ENCODE measurements at places on chromosomes 1 and 21.

- DNase-seq: peak; percentile 3
Measured at GRCh38 chr21:18153063-18153462, 91.6 kb upstream of the CHODL start.

DNA sequence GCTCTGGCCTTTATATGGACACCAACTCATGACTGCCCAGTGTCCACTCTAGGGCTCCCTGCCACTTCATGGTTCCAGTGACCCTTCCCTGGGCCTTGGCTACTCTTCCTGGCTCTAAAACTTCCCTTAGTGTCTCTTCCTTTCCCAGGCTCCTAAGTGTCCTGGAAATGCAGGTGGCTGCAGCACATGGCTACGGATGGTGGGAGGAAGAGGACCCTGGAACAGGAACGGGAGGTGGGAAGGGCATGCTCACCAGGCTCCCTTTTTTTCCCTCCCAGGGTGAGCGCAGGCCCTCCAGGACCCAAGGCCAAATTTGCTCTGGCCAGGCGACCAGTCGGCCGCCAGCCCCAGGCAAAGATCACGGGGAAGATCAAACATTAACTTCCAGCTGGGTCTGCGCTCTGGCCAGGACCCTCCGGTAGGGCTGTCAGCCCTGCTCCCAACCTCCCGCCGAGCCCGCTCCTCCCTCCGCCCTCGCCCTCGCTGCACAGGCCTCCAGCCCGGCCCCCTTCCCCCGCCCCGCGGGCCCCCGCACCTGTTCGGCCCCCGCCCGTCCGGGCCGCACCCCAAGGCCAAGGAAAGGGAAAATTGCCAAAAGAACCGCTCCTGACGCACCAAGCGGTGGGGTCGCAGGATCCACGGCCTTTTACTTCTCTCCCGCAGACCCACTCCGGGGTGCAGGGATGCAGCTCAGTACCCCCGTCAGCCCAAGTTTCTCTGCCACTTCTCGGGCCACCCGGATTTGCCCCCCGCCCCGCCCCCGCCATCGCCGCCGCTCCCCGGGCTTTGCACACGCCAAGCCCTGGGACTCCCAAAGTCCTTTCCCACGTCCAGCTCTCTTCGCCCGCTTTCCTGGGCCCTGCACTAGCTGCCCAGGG, 894 bp downstream of the TCEA3 start:
- no peak for DNase-seq

DNA sequence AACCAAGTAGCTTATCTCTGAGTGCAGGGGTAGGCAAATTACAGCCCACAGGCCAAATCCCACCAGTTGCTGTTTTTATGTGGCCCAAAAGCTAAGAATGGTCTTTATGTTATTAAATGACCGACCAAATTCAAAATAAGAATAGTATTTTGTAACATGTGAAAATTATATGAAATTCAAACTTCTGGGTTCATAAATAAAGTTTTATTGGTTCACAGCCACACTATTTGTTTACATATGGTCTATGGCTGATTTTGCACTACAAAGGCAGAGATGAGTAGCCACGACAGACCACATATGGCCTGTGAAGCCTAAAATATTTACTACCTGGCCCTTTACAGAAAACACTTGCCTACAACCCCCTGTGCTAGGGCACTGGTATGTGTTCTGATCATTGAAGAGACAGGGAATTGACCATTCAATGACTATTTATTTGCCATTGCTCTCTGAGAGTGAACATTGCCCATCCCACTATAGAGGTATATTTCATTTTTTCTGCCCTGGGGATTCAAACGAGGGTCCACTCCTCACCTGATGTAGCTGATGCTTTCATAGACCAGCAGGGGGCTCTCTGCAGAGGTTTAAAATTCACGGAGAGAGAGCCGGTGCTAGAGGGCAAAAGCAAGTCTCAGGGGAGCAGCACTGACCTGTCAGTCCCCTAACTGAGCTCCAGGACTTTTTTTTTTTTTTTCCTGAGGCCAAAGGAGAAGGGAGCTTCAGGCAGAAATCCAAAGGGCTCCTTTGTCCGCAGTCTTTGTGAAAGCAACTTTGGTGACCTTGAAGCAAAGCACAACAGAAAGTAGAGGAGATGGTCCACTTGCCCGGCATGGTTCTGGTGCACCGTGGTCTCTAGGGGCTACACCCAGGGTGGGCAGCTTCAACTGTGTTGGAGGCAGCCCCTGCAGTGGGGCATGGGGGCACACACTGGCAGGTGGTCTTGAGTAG, 7.3 kb upstream of the GNL2 start:
- DNase-seq: peak; percentile 37

- no peak for DNase-seq
Measured at GRCh38 chr1:118254001-118254400, 69.0 kb upstream of the SPAG17 start.

DNA sequence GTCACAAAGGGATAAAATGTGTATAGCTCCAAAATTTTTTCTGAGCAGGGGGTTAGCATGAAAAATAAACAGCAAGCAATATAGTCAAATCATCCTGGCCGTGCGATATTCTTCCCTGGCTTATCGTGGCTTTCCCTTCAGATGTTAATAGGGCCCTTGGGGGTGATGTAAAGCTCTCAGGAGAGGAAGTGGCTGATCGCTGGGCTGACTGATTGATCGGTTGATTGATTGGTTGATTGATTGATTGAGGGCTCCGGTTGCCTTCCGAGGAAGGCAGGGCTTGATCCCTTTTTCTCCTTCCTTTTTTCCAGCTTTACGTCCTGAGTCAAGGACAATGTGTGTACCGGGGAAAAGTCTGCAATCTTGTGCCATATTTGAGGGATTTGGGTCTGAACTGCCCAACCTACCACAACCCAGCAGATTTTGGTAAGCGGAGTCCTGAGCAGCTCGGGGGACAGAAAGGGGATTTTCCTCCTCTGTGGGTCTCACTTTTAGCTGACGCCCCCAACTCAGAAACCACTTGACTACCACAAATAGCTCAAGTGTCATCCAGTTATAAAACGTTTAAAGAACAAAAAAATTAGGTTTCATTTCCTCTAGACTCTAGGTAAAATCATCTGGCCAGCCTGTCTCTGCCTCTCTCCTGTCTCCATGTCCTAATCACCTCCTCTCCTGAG, 29.5 kb downstream of the TFF3 start:
- no peak for DNase-seq

DNA sequence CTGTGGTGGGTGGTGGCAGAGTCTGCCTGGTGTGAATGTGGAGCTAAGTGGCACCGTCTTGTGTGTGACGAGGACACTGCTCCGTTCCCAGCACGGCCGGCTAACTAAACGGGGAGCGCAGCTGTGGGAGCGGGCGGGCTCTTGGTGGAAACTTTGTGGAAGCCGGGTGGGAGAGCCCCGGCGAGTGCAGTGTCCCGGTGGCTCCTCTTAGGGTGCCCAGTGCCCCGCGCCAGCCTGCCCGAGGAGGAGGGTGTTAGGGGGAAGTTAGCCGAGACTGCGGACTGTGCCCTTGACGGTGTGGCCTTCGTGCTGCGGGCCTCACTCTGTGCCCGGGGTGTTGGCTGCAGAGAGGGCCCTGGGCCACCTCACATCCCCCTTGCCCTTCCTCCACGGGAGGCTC, 9.9 kb downstream of the PEX10 start:
- DNase-seq: no peak

- peak; percentile 29 for DNase-seq
Measured at GRCh38 chr1:235326719-235327558, 1.0 kb downstream of the ARID4B start.

- peak; percentile 89 for DNase-seq
Measured at GRCh38 chr1:168112673-168113305, 23.9 kb downstream of the GPR161 start.

DNA sequence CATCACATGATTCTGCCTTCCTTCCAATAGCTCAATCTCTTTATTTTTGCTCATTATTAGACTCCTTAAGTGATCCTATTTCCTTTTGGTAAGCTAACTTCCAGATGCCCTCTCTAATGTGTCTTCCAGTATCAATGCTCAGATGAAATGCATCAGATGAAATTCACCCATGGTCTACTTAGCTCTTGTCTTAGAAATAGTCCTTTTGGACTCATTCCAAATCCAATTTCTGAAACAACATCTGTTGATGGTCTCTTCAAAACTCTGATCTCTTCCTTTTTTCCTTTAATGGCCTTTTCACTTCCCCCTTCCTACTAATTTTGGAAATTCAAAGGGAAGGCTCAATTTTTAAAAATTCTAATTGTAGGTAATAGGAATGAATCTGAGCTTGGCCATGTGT, 81.1 kb upstream of the GREM2 start:
- no peak for DNase-seq

DNA sequence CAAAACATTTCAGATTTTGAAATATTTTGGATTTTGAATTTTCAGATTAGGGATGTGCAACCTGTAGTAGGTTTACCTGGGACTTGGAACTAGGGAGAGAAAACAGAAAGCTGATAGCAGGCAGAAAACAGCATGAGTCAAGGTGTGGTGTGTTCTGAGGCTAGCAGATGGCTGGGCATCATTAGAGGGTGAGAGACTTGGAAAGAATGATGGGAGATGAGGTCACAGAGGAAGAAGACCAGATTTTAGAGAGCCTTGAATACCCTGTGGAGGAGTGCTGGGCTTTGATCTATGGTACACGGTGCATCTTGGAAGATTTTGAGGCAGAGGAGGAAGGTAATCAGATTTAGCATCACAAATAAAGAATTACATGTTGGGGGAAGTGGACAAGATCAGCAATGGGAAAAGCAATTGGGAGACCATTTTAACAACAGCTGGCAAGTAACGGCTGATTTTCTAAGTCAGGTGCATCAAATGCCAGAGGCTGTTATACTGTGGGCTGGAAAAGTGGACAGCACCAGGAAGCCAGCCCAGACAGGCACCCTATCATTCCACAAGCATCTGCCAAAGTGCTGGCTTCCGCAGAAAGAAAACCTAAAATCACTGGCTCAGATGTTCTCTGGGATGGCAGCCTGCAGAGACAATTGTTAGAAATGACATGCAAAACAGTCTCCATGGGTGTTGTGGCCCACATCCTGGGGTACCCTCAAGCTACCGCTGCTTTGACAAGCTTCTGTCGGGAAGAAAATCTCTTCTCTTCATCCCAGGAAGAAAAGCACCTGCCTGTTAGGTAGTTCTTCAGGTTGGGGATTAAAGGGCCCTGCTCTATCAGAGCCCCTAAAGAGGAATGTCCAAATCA, 30.9 kb upstream of the CAMK1G start:
- no peak for DNase-seq

GRCh38 chr21:32336711-32337110, 38.1 kb downstream of the MRAP start:
- DNase-seq: peak; percentile 63

DNA sequence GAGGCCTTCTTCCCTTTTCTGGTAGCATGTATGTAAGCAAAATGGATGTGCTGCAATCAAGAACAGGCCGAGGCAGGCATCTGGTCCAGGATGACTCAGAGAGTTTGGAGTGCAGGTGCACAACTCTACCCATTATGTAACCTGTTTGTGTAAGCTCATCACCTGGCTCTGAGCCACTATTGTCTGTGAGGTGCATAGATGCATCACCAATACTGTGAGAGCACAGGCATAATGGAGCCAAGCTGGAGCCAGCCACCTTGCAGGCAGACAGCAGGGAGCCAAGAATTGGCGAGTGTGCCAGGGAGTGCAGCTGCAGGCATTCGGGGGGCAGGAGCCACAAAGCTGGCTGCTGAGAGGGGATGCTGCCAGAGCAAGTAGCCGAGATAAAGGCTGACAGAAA, 549.9 kb upstream of the RGS18 start:
- DNase-seq: no peak

- no peak for DNase-seq
Measured at GRCh38 chr1:8747879-8748825, 69.3 kb downstream of the RERE start.

DNA sequence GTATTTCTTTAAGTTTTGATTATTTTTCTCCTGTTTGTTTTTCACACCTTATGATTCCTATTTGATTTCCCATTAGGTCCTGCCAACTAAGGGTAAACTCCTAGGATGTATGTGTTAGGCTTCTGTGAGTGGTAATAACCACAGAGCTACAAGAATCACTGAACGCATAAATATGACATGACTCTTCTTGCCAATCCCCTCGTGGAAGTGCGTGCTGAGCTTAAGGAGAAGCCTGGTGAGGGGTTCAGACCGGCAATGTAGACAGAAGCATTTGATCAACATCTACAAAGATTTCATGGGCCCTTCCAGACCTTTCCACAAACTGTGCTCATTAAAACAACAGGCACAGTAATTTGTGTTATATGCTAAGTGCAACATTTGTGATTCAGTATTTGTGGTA, 273.8 kb upstream of the SNX7 start:
- DNase-seq: no peak

GRCh38 chr21:37117204-37117603, 44.1 kb downstream of the TTC3 start:
- DNase-seq: no peak

DNA sequence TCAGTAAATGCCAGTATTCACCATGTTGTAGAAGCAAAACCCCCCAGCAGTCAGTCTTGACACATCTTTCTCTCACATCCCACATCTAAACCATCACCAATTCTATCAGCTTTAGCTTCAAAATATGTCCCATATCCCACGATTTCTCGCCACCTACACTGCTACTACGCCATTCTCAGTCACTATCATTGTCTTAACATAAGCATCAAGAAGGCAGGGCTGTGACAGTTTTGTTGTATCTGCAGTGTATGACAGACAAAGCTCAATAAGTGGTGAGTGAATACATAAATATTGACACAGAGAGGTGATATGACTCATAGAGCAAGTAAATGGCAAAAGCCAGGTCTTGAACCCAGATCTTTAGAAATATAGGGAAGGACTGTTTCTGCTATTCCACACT, 59.9 kb downstream of the JAK1 start:
- DNase-seq: no peak

DNA sequence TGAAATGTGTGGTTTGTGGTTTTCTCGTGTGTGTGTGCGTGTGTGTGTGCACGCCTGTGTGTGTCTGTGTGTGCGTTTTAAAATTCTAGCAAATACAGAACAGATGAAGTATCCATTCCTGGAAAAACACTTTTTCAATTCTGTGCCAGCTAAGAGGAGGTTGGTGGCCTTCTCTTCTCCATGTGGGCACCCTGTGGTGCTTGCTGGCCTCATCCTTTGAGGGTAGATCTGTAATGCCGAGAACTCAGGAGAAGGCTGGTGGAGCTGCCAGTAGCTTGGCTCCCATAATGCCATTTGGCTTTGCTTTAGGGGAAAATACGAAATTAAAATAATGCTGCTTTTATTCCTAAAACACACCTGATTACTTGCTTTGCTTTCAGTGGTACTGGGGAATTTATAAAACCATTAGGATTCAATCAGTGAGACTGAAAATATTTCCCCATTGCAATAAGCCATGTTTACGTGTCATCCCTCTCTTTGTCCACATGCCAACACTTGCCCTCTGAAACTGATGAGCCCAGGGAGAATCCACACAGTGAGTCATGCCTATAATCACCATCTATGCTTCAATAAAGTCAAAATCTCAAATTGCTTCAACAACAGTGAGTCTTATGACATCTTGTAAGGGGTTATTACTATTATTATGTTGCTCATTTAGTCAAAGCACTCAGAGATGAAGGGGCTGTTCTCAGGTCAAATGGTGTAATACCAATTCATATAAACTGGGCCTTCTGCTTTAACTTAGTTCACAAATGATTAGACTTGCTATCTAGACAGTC, 39.2 kb downstream of the ABCA4 start:
- peak; percentile 87 for DNase-seq

DNA sequence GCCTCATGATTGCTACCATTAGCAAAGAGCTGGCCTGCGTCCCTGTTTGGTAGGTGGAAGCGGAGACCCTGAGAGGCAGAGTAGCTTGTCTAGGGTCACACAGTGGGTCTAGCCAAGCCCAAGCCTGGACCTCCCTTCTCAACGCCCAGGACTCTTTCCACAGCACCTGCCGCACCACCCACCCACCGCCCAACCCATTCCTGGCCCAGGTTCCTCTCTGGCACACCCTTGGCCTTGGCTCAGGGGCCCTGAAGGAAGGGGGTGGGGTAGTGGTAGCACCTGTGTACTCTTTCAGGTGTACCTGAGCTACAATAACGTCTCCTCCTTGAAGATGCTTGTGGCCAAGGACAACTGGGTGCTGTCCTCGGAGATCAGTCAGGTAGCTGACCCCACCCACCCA, 19.3 kb downstream of the FAM151A start:
- DNase-seq: no peak

Measured in fibroblast of skin of scalp (primary cell).